Neural crest cell (in vitro differentiated cells): ENCODE measurements at places on chromosomes 1 and 21.

DNA sequence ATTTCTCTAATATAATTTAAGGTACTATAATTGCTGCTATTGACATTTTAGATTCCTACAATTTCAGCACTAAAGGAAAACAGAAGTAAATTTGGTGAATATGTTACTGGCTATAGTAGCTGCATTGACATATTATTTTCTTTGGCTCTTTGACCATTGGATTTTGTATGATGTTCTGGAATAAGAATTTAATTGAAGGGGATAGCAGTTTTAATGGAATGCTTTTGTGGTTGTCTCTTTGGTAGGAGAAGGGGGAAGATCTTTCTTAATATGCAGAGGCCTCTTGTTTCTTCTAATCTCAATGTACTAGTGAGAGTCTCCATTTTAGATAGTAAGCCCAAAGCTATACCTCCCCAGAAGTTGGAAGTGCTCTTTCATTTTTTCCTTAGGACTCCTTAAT is 6.9 kb downstream of the DTL start:
- DNase-seq: no peak
- no peak overlapping the region for H3K27ac ChIP-seq
- no peaks in the 10 kb centered on the region for H3K27me3 ChIP-seq

DNA sequence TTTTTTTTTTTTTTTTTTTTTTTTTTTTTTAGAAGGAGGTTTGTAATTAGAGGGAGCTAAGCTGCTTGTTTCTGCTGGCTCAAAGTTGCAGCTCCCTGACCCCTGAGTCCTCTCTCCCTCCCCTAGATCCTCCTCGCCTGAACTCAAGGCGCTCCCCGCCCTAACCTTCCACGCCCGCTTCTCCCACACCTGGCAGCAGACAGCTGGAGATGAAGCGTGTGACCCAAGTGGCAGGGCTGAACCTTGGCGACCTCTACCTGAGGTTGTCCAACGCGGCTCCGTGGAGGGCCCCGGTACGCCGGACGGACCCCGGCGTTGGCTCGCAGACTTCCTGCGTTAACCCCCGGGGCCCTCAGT is 795 bp downstream of the NGF start:
- H3K36me3 ChIP-seq: no peaks in the 10 kb centered on the region
- peak overlapping the region; percentile 81 for H3K4me3 ChIP-seq
- DNase-seq: no peak
- peaks cover 21% of the 10 kb centered on the region for H3K4me1 ChIP-seq
- no peak overlapping the region for H3K27ac ChIP-seq
- H3K27me3 ChIP-seq: peaks cover 75% of the 10 kb centered on the region

DNA sequence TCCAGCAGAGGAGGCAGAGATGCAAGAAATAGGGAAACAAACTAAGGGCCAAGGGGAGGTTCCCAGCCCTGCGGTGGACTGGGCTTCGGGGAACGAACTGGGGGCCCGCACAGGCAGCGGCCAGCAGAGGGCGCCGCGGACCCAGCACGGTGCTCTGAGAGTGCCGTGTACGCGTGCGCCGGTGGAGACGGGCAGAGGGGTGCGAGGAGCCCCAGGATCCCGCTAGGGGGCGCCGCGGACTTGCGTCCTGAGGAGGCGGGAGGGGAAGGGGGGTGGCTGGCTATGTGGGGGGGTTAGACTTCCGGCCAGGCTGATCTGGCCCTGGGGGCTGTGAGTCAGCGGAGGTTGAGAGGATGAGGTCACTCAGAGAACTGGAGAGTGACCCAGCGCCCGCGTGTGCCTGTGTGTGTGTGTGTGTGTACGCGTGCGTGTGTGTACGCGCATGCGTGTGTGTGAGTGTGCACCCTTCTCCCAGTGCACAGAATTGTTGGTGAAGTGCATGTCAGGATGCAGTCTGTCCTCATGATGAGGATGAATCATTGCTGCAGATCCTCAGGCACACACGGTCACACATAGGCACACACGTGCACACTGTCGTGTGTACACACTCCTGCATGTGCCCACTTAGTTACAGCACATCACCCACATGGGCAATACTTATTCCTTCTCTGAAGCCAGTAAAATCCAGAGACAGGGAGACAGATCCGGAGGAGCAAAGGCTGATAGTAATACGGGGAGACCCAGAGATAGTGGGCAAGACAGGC is 17.0 kb downstream of the NES start:
- H3K27ac ChIP-seq: peak overlapping the region; percentile 99
- peak overlapping the region; percentile 68 for H3K4me3 ChIP-seq
- peak; percentile 100 for DNase-seq
- H3K4me1 ChIP-seq: peaks cover 74% of the 10 kb centered on the region
- H3K36me3 ChIP-seq: no peaks in the 10 kb centered on the region

DNA sequence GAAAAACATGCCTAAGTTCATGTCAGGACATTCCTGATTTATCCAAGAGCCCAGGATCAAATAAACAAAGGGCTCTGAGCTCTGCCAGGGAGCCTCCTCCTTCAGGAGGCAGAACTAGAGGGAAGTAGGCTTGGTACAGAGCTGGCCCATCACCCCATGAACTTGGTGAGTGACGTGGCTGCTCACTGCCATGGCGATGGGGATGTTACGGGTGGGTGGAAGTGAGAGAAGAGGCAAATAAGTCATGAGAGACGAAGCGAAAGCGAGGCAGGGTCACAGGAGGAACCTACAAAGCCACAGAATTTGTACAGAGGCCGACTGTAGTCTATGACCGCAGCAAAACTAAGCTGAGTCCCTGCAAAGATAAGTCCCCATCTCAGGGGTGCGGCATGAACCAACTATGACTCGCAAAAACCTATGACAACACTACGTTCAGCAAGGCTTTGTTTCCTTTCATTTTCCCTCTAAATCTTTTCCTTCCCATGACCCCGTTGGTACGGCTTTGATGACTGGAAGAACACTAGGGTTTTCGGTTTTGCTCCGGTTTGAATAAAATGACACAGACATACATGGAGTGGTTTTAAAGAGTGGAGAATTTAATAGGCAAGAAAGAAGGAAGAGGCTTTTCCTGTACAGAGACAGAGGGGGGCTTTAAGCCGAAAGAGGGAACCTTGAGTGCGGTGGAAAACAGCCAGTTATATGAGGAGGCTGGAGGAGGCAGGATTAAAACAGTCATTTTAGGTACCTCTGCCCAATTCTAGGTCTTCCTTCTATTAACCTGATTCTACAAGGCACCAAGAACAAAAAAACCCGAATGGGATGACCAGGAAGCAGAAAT is 74.1 kb downstream of the CD46 start:
- H3K36me3 ChIP-seq: peaks cover 2% of the 10 kb centered on the region
- H3K4me1 ChIP-seq: peaks cover 41% of the 10 kb centered on the region
- no peak overlapping the region for H3K27ac ChIP-seq
- no peaks in the 10 kb centered on the region for H3K27me3 ChIP-seq
- DNase-seq: no peak
- H3K4me3 ChIP-seq: no peak overlapping the region

GRCh38 chr1:25112400-25112799 is 119.9 kb downstream of the SYF2 start:
- no peak overlapping the region for H3K4me3 ChIP-seq
- peaks cover 53% of the 10 kb centered on the region for H3K27me3 ChIP-seq
- H3K27ac ChIP-seq: no peak overlapping the region
- H3K4me1 ChIP-seq: peaks cover 8% of the 10 kb centered on the region

- DNase-seq: no peak
- H3K4me1 ChIP-seq: peaks cover 20% of the 10 kb centered on the region
- no peak overlapping the region for H3K27ac ChIP-seq
Measured at GRCh38 chr1:212229654-212230053, 55.6 kb upstream of the PPP2R5A start.

DNA sequence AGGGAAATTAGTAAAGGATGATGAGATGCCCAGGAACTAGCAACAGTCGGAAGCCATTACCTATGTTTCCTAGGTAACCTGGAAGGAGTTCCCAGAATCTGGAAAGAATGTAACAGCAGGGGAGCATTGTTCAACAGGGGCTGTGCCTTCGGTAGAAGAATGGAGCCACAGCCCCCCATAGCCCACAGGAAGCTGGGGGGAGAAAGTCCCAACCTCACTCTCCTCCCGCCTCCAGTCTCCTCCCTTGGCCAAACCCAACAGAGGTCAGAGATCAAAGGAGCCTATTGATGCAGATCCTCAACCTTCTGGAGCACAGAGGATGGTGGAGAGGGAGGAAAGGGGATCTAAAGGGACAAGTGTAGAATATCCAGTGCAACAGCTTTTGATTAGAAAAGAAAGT is 131.5 kb upstream of the SLC44A3 start:
- H3K36me3 ChIP-seq: peaks cover 8% of the 10 kb centered on the region
- no peak overlapping the region for H3K27ac ChIP-seq

DNA sequence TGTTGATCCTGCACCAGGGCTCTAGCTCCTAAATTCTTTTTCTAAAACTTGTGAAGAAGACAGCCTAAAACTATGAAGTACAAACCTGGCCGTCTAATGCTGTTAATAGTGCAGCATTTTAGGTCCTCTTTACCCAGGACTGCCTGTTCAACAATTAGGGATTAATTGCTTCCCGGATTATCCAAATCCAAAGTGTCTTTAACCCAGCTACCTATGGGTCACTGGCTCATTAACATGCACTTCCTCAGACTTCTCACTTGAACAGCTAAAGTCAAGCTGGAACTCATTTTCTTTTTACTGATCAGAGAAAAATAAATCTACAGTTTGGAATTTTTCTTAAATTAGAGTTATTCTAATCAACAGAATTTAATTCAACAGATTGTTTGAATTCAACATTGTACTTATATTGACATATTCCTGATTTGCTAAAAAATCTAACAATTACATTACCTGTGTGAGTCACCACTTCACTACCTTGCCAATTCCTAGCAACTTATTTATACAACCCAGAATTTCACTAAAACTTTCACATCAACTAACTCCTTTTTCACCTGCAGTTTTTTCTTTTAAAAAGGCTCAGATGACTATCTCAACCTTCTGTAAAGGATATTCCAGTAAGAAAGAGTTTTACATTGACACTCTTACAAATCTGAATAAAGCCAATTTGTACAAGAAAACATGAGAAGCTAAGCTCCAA is 3.3 kb downstream of the HNRNPU start:
- peaks cover 31% of the 10 kb centered on the region for H3K36me3 ChIP-seq
- peaks cover 7% of the 10 kb centered on the region for H3K27me3 ChIP-seq
- H3K4me1 ChIP-seq: peaks cover 65% of the 10 kb centered on the region

DNA sequence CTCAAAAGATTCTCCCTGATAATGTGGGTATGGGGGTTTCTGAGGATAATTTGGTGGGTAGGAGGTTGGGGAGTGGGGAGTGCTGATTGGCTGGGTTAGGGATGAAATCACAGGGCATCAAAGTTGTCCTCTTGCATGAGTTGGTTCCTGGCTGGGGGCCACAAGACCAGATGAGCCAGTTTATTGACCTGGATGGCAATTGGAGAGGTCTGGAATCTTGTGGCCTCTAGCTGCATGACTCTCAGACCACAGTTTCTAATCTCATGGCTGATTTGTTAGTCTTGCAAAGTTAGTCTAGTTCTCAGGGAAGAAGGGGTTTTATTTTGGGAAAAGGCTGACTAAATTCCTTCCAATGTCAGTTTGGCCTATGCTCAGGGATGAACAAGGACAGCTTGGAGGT is 3.3 kb upstream of the GBP1 start:
- DNase-seq: no peak
- H3K4me1 ChIP-seq: peaks cover 16% of the 10 kb centered on the region
- H3K27me3 ChIP-seq: no peaks in the 10 kb centered on the region
- H3K4me3 ChIP-seq: no peak overlapping the region
- no peaks in the 10 kb centered on the region for H3K36me3 ChIP-seq

DNA sequence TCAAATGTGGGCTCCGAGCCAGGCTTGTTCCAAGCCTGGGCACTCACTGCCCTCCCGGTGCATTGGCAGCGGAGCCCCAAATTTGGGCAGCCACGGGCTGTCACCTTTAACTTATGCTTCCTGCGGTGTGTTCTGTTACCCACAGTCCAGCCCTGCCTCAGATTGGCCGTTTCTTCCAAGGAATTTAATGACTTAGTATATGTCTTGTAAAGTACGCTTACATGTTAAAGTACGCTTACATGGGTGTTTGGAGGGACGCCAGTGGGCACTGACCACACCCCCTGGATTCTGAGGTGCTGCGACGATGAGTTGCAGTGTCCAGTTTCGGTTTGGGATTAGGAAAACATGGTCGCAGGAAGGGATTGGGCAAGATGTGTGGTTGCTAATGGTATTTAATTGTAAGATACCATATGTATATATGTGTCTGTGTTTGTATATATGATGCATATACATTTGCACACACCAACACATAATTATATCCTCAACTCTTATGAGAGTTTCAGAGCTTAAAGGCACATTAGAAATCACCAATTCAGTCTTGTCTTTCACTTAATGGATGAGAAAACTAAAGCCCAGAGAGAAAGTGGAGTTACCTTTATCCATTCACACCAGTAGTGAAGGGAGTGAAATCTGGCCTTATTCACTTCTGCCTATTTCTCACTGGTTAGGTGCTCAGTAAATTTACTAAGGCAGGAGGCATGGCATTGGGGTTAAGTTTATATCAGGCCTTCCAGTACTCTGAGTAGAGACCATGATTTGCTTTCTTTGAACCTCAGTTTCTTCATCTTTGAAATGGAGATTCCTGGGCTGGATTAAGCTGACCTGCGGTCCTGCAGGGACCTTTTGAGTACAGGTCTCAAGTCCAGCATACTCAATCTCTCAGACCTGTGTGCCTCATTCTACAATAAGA is 1.0 kb downstream of the SMYD2 start:
- peak; percentile 6 for DNase-seq
- H3K36me3 ChIP-seq: peaks cover 10% of the 10 kb centered on the region
- no peak overlapping the region for H3K27ac ChIP-seq
- H3K27me3 ChIP-seq: no peaks in the 10 kb centered on the region
- peaks cover 43% of the 10 kb centered on the region for H3K4me1 ChIP-seq
- H3K4me3 ChIP-seq: peak overlapping the region; percentile 93

GRCh38 chr1:43447891-43448708 is 5.6 kb downstream of the HYI start:
- H3K4me1 ChIP-seq: peaks cover 9% of the 10 kb centered on the region
- H3K27me3 ChIP-seq: no peaks in the 10 kb centered on the region
- DNase-seq: no peak
- no peak overlapping the region for H3K4me3 ChIP-seq
- H3K27ac ChIP-seq: no peak overlapping the region
- peaks cover 34% of the 10 kb centered on the region for H3K36me3 ChIP-seq

DNA sequence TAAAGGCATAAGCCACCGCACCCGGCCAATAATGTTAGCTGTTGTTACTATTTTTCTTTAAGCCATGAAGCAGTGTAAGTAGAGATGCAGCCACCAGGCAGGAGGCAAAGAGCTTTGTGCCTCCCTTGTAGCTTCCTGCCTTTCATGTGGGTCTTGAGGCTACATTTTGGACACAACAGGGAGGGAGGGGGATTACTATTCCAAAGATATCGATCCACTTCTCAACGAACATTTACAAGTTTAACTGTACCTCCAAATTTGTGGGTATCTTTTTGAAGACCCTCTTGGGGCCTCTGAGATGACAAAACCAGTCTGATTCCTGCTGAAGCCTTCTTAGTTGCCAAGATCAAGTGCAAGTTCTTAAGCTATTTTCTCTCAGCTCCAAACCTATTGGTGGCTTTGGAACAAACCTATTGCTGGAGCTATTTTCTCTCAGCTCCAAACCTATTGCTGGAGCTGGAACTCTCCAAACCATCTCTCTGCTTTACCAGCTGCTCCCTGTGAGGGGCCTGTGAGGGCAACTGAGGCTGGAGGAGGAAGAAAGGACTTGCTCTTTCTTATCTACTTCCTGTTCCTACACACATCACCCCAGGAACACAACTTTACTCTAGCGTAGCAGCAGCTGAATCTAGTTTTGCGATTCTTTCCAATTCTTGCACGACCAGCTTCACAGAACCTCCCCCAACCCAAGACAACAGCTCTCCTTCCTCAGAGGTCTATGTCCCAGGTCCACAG is 16.1 kb upstream of the RCAN3 start:
- no peak overlapping the region for H3K4me3 ChIP-seq
- DNase-seq: no peak
- no peak overlapping the region for H3K27ac ChIP-seq

GRCh38 chr1:81208441-81208840 is 592.3 kb upstream of the ADGRL2 start:
- H3K27me3 ChIP-seq: no peaks in the 10 kb centered on the region
- H3K4me1 ChIP-seq: peaks cover 17% of the 10 kb centered on the region
- DNase-seq: no peak
- H3K27ac ChIP-seq: no peak overlapping the region
- H3K36me3 ChIP-seq: no peaks in the 10 kb centered on the region
